GM04504 (cell line): ENCODE measurements at places on chromosomes 5 and 9.

GRCh38 chr9:36642817-36643216 is 70.1 kb downstream of the MELK start:
- no peak for DNase-seq

DNA sequence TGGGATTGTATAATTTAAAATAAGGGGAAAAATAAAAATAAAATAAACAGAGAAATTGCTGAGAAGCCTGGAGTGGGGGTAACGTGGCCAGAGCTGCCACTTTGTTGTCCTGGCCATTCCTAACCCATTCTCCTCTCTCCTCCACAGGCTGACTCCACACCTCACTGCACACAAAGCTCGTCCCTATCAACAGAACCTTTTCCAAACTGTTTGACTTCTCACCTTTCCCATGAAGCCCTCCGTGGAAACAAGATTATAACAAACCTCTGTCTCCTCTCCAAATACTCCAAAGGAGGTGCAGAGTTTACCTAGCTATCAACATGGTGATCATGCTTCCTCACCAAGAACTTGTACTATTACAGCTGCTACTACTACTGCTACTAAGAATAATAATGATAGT is 151.1 kb downstream of the GLIS3 start:
- no peak for DNase-seq

GRCh38 chr5:120533581-120533980 is 69.5 kb downstream of the PRR16 start:
- DNase-seq: no peak

DNA sequence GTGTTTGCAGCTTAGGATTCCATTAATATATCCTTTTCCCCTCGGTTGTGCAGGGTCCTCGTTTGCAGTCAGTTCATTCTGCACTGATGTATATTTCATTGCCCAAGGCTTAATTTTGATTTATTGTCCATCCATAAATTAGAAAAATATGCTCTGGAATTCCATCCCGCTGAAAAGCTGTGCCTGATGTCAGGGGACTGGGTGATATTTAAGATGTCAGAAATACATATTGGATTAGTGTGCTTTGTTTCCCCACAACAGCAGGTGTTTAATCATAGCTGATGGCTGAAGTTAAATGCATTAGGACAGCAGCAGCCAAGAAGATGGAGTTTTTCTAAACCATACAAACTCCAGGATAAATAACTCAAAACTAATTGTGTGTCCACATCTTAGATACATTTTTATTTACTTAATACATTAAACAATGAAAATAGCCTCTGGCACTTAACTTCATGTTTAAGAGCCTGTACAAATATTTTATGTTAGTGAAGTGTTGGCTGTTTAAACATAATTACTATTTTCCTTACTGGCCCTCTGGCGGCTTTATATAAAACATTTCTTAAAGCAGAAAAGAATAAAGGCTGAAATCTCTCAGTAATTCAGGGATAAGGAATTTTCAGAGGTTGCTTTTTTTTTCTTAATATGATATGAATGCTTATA is 170.4 kb upstream of the TBCA start:
- DNase-seq: no peak

DNA sequence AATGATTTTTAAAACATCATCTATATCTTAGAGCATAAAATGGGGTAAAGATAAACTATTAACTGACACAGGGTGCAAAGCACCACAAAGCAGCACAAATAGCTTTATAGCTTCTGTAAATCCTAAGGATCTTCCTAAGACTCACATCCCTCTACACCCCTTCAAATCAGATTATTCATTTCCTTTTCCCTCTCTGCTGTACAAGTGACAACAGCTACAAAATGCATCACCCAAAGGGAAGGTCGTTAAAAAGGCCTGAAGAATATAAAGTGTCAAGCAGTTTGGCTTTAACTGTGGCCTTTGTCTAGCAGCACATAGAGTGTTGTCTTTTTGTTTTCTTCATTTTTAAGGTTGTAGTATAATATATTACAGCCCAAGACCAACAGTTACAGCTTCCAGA is 422.1 kb downstream of the PDE4D start:
- no peak for DNase-seq

GRCh38 chr5:148713735-148714508 is 59.6 kb upstream of the HTR4 start:
- DNase-seq: no peak

- DNase-seq: no peak
Measured at GRCh38 chr5:149210225-149210624, 61.4 kb upstream of the AFAP1L1 start.

DNA sequence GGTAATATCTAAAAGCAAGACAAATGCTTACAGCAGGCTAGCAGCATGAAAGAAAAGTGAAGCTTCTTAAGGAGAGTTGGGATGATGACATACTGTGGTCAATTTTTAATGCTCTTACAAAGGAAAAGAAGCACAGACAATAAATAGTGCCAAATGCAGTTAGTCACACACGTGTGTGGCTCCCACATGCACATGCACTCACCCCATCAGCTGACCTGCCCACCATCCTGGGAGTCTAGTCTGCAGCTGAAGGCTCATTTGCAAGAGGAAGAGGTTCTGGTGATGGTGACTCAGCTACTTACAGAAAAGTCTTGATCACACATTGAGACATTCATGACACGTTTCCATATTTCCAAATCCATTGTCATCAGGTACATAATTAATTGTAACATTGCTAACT is 129.3 kb downstream of the MRPL36 start:
- peak; percentile 16 for DNase-seq

DNA sequence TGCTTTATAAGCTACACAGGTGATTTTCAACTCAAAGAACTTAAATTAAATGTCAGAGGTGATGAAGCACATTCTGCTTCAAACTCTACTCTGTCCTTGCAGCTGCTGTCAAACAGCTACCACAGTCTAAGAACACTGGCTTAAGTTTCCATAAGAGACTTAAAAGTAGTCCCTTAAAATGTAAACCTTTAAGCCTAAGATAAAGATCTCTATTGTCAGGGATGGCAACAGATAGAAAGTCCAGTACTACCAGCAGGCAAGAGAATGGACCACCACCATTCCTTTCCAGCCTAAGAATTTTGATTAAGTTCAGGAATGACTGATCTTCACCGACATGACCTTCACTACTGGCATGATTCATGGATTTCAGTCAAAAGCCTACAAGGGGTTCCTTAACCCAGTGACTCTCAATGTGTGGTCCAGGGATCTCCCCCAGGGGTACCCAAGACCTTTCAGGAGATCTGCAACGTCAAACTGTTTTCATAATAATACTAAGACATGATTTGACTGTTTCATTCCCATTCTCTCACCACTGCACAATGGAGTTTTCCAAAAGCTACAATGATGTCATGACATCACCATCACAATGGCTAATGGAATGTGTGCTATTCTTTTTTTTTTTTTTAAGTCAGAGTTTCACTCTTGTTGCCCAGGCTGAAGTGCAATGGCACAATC is 41.1 kb upstream of the PLPP6 start:
- DNase-seq: no peak

DNA sequence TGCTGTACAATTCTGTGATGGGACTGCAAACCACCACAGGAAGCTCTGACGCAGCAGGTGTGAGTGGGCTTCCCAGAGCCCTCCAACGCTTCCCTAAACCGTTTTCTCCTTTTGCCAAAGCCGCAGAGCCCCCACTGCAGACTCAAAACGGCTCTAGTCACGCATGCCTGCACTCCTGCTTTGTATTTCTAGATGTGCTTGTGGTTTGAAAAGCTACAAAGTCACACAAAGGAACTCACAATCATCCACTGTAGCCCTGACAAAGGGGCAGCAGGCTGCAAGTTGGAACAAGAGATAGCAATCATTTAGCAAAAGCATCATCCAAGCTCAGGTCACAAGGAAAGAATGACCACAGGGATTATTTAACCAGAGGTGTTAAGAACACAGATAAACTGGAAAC is 79.3 kb downstream of the PTPN3 start:
- no peak for DNase-seq

GRCh38 chr5:101532430-101532829 is 629.3 kb upstream of the ST8SIA4 start:
- DNase-seq: no peak

- DNase-seq: no peak
Measured at GRCh38 chr9:14417237-14417636, 103.3 kb upstream of the NFIB start.

DNA sequence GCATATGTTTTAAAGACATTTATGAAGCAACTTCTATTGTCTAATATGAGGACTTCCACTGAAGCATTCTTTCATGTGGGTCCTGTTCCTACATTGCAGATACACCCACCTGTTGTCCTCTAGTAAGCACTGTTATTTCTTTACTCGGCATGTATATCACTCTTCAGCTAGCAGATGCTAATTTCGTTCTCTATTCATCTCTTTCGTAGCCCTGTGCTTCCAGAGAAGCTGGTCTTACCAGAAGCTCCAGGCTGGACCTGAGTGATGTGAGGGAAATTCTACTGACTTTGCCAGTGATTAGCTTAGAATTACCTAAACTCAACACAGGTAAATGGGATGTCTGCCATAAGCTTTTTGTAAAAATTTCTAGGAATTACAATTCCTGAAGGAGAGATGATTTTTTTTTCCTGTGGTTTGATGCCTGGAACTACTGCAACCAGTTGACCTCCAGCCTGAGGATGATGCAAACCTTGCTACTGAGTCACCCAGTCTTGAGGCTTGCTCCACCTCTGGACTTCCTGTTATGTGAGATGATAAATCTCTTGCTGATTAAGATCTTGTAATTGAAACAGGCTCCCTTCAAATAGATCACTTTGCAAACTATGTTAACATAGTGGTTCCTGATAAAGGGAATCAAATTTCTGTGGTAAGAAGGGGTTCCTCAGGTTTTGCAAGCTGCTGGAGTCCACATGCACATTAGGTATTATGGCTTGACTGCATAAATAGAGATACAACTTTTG is 52.2 kb upstream of the SPINK5 start:
- no peak for DNase-seq

DNA sequence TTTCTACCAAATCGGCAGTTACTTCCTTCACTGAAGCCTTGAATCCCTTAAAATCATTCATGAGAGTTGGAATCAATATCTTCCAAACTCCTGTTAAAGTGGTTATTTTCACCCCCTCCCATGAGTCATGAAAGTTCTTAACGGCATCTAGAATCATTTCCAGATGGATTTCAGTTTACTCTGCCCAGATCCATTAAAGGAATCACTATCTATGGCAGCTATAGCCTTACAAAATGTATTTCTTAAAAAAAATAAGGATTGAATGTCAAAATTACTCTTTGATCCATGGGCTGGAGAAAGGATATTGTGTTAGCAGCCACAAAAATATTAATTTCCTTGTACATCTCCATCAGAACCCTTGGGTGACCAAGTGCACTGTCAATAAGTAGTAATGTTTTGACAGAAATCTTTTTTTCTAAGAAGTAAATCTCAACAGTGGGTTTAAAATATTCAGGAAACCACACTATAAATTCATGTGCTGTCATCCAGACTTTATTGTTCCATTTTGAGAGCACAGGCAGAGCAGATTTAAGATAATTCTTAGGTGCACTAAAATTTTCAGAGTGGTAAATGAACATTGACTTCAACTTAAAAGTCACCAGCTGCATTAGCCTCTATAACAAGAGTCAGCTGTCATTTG is 767.7 kb downstream of the DTWD2 start:
- peak; percentile 36 for DNase-seq

DNA sequence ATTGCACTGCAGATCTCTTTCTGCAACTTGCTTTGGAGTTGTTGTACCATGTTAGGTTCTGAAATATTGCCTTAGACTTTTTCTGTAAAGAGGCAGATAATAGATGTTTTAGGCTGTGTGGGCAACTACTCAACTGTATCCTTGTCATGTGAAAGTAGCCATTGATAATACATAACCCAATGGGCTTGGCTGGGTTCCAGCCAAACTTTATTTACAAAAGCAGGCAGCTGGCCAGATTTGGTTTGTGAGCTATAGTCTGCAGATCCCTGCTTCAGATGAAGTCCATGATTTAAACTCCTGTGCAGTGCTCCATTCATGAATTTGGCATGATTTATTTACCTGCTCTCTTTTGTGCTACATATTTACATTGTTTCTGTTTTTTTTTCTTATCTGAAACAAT is 300.4 kb downstream of the IRX2 start:
- no peak for DNase-seq

DNA sequence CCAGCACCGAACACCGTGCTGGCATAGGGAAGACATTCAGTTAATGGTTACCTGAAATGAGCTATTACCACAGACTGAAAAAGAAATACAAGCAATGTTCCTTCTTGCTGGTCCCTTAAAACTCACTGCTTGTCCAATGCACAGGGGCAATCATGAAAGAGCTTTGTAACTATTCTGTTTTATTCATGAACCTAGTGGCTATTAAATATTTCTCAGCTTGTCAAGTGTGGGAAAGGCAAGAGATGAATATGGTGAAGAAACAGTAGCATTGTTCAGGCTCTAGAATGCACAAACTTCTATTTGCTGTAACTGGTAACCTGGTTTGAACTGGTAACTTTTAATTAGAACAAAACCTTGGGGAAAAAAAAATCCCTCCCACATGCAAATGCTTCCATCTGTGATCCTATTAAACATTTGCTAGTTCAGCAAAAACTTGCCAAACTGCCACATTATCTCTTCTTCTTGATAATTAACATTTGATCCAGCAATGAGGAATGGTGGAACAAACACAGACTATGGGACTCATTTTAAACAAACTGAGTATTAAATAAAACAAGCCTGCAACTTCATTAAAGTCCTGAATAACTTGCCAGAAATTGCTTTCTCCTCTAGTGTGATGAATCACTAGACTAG is 36.1 kb downstream of the YIPF5 start:
- DNase-seq: no peak

- DNase-seq: no peak
Measured at GRCh38 chr5:127243011-127243410, 47.6 kb upstream of the MEGF10 start.

- no peak for DNase-seq
Measured at GRCh38 chr5:150294551-150295071, 5.0 kb upstream of the CAMK2A start.

GRCh38 chr9:76451234-76451633 is 7.7 kb upstream of the GCNT1 start:
- peak; percentile 58 for DNase-seq

GRCh38 chr9:89953824-89954615 is 349.2 kb downstream of the GADD45G start:
- DNase-seq: no peak
